Stimulated activated CD4-positive, alpha-beta T cell treated with anti-CD3 and anti-CD28 coated beads, Interleukin-1b, Interleukin-23, amount 100 ng/mL, for 24 hours (primary cell): ENCODE measurements at places on chromosomes 3 and 15.

GRCh38 chr3:157333551-157333991 lies 103.1 kb upstream of the PTX3 start:
- DNase-seq: no peak

DNA sequence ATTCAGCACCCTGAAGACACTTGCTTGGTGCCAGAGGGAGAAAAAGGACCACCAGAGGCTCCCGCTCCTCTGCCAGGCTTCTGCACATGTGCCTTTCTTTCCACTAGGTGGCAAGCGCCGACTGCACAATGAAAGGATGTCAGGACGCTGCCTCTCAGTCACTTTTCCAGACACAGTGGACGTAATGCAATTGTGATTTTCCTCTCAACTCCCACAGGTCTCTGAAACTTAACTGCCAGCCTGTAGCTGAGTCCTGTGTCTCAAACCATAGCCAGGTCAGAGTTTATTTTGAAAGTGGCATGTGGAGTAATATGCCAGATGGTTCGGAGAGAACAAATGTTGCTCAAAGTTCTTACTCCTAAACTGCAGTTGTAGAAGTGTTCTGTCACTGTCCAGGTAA lies 162.9 kb downstream of the ITPR1 start:
- DNase-seq: no peak

DNA sequence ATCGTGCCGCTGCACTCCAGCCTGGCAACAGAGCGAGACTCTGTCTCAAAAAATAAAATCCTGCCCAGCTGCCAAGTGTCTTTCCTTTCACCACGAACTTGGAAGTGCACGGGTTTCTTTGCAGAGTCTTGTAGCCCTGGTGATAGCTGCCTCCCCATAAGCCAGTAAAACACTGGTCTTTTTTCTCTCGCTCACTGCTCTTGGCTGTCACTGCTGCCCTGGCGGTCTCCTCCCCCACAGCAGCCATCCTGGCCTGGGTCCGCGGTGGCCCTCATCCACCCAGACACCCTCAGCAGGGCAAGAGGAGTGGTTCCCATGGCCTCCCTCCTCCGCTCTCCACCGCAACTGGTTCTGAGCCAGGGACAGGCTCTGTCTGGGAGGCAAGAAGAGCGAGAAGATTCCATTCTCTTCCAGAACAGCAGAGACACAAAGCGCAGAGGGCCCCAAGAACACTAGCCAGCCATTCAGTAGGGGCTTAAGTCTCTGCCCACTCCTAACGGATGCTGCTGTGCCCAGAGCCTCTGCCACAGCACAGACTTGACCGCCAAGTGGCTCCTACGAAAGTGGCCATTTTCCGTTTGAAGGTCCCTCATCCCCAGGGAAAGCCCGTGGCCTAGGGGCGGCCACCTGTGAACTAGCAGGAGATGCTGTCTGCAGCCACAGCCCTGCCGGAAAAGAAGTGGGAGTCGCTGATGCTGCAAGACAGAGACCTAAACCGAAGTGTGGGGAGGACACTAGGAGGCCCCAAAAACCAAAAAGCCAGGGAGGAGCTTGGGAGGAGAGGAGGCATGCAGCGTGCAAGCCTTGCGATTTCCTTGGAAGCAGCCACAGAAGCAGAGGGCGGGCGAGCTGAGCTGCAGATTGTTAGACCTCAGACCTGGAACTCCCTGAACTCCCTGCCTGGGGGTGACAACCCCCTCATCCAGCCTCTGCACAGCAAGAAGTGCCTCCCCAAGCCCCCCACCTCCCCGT lies 44.1 kb downstream of the KLHL25 start:
- no peak for DNase-seq

GRCh38 chr15:29844290-29844903 lies 22.1 kb upstream of the TJP1 start:
- DNase-seq: no peak

DNA sequence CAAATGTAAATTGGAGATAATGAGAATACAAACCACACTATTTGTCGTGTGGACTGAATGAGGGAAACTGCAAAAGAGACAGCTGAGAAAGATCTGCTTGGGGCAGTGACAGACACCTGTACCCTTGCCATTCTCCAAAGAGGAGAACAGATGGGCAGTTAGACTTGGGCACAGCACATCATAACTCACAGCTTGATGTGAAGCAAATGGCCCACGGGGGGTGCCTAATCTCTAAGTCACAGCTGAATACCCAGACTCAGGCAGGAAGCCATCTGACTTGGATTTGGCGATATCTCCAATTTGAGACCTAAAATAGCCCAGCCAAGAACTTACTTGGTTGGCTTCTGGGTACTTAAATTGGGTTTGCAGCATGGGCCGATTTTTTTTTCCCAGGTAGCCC lies 10.0 kb upstream of the SLC6A11 start:
- DNase-seq: no peak

DNA sequence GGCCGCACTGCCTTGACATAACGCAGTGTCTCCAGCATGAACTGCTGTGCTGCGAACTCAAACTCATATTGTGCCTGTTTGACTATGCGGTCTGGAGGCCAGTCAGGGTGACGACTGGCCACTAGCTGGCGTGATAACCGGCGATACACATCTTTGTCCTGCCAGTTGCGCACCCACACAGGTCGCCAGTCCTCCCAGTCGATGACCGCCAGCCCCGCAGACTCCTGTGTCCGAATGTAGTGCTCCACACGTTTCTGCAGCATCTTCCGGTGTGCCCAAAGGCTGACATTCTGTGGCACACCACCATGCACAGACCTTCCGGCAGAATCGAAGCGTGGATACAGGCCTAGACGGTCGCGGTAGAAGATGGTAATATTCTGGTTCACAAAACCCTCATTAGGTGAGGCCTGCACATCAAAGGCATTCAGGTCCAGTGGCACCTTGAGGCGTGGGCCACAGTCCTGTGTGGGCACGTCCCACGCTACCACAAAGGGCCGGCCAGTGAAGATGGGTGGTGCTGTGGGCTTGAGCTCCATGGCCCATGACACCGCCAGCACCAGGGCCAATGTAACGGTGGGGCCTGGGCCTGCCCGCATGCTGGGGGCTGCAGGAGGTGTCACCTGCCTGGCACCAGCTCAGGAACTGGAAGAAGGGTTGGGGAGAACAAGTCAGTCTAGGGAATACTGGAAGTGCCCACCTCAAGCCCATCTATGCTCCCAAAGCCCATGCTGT lies 2.5 kb downstream of the HYAL2 start:
- no peak for DNase-seq

DNA sequence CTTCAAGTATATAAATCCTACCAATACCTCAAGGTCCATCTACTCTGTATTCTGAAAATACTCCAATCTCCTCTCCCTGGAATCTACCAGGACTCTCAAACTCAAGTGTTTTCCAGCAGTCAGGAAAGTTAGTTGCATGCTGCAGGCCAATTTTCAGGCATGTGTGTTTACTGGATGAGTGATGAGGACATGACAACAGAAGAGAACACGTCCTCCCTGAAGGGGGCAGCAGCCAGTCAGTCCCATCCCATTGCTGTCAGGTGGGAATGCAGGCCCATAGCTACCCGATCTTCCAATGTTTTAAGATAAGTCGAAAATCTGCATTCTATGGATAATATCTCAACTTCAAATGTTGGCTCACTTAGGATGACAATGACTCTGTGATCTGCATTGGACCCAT lies 496.2 kb downstream of the FHIT start:
- DNase-seq: no peak

- DNase-seq: no peak
Measured at GRCh38 chr15:41946970-41947369, 25.4 kb downstream of the EHD4 start.

- DNase-seq: no peak
Measured at GRCh38 chr15:57019496-57020160, 101.2 kb downstream of the TCF12 start.

DNA sequence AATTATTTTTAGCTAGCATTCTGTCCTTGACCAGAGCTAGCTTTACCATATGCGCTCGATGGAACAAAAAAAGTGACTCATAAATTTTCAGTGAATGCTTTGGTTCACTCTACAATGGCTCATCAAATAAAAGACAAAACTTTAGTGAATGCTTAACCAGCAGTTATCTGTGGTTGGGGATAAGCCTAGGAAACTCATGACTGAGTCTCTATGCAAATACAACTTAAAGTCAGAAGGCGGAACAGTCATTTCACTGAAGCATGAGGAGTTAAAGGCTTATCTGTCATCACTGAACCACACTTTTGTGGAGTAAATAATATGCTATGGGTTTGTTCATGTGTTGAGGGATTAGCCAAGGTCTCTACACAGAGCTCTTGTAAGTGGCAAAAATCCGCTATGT lies 308.4 kb downstream of the SQOR start:
- no peak for DNase-seq

GRCh38 chr3:5479229-5479799 lies 291.8 kb downstream of the EDEM1 start:
- no peak for DNase-seq

- DNase-seq: no peak
Measured at GRCh38 chr3:16255326-16255725, 9.4 kb downstream of the DPH3 start.

DNA sequence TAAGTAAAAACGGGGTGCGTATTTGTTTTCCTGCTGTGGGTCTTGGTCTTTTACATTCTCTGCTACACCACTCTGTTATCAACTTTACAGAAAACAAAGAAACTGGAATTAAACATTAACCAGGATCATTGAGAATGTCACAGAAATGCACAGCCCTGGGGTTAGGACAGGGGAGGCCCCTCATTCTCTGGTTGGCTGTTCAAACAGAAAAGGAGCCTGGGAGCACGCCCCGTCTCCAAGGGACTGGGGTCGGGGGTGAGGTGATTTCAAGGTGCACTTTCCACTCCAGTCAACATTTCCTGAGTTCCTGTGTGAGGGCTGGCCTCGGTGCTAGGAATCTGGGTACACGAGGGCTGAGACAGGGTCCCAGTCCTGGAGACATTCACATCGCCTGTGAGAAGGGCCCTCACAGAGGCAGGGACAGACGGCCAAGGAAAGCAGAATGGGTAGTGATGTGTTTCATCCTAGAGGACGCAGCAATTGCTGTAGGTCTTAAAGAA lies 30.3 kb downstream of the CPN2 start:
- DNase-seq: no peak
